Caco-2 (cell line): ENCODE measurements at places on chromosomes 4 and X.

- peak; percentile 8 for DNase-seq
These were observed 287.4 kb downstream of the CHIC1 start for GRCh38 chrX:73850124-73851013.

DNA sequence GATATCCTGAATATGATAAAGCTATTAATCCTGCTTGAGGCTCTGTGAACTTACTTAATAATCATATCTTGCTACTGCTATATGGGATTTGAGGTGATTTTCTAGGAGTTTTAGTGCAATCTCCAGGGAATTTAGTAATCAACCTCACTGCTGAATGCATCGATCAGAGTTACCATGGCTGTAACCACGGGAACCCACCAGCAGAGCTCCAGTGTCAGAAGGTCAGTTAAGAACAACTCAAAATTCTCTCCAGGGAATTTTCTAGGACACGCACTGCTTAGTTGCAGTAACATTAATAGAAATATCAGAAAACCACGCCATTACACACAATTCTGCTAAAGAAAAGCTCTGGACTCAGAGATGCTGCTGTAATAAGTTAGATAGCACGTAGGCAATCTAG lies 1477.2 kb upstream of the TENM3 start:
- no peak for DNase-seq

GRCh38 chr4:76572224-76572623 lies 137.2 kb downstream of the SHROOM3 start:
- no peak for DNase-seq

DNA sequence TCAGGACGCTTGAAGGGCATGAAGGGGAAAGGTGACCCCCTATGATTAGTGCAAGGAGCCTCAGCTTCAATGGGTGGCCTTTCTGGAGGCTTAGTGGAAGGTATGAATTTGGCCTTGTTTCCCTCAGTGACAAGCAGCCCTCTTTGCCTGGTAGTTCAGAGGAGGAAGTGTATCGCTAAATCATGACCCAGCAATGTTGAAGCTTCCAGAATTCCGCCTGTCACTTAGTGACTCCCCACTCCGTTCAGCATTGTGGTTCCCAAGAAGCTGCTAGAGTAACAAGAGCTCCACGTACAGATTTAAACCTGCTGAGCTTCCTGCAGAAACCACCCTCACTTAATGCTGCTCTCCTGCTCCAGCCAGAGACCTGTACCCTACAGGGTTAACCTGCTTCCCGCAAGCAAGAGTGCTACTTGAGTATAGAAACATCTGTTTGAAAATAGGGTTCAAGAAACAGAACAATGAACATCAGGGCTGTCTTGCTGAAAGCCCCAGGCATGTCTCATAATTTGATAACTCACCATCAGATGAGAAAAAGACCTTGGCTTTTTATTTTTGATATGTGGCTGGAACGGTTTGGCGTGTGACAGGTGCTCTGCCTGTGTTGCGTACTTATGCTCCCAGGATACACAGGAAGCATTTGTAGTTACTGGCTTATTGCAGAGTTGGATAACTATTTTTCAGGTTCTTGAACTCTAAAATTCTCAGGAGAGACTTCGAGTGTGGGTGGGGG lies 105.2 kb downstream of the UCHL1 start:
- DNase-seq = no peak

DNA sequence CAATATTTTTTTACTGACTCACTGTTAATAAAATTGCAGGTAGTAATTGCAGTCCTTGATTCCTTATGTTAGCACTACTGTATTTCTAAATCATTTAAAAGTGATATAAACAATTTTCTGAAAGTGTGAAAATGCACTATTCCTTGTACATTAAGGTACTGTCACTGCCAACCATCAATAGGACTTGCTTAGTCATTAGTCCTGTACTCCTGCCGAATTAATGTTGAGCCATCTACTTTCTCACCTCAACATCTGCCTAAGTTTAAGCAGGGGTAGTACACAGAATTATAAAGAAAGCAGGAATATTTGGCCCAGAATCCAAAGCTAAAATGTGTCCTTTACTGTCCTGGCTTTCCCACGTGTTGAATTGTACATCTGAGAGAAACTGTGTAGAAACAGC lies 87.0 kb upstream of the TRPC3 start:
- no peak for DNase-seq

- DNase-seq = no peak
These were observed 8.2 kb downstream of the MCTS1 start for GRCh38 chrX:120612086-120612485.

DNA sequence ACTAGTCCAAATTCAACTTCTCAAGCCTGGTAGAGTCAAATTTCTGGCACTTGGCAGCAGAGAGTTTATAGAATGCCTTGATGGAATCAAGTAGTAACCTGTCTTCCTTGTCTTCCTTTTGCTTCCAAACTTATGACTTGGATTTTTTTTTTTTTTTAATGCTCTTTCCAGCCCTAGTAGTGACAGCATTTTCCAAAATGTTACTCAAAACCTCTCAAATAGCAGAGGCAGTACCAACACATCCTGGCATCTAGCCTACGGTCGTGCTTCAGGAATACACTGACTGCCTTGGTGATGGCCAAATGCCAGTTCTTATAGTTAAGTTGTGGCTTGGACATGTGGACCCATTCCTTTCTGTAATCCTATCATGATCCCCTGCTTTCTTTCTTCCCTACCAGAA lies 46.0 kb downstream of the GALNT7 start:
- DNase-seq = no peak

GRCh38 chrX:87402256-87402655 lies 115.3 kb upstream of the KLHL4 start:
- no peak for DNase-seq

- DNase-seq = peak; percentile 34
These were observed 21.3 kb downstream of the SPCS3 start for GRCh38 chr4:176340871-176341685.

GRCh38 chr4:98046665-98047064 lies 96.6 kb downstream of the STPG2 start:
- no peak for DNase-seq

- DNase-seq = no peak
These were observed 546.6 kb downstream of the PCDH18 start for GRCh38 chr4:136985683-136986082.

DNA sequence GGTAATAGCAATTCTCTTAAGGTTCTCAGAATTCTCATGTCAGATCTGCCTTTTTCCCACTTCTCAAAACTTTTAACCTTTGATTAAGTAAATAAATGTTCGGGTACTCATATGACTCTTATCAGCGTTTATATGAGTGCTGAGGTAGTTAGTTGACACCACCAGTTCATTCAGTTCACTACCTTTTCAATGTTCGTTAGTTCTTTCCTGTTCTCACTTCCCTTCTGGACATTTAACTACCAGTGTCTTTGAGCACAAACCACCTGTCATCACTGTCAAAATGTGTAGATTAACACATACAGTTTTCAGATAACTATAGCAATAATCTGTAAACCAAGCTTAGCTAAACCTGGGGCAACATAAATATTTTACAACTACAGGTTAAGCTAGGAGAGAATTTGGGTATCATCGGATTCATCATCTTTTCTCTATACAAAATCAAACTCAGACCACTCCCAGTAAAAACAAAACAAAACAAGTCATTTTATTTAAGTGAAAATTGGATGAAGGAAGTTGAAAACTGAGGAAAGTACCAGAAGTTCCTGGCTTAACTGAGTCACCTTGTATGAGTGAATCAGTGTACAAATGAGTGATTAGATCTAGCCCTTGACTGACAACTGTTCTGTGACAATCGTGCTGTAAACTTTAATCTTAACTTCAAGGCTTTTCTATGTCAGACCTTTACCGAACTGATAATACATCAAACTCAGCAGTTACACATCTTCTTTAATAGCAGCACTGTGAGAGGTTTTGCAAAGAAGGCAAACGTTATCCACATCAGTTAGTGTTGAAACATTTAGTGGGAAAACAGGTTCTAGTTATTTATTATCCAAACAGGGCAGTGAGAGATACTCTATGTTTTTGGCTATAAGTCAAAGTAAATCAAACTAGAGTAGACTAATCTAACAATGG lies 41.9 kb downstream of the ARHGEF38 start:
- DNase-seq = no peak

DNA sequence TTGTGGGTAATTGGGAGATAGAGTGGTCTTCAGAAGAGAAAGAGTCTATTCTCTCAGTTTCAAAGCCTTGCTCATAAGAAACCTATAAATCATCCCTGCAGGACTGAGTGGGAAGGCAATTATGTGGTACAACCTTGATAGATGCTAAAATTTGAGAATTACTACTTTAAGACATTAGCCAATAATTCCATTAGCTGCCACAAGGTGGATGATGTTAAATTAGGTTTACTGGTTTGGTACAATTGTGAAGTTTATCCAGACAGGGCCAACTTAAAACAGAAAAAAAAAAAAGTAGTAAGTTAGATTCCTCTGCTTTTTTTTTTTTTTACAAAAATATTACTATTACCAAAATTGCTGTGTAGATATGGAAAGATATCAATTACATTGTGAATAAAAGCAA lies 73.2 kb upstream of the AMOT start:
- DNase-seq = no peak

GRCh38 chrX:109830157-109830703 lies 97.2 kb upstream of the ACSL4 start:
- DNase-seq = no peak

- DNase-seq = no peak
These were observed 34.1 kb downstream of the CNKSR2 start for GRCh38 chrX:21408307-21408706.

- DNase-seq = peak; percentile 53
These were observed 407 bp downstream of the IL13RA1 start for GRCh38 chrX:118727686-118728339.

DNA sequence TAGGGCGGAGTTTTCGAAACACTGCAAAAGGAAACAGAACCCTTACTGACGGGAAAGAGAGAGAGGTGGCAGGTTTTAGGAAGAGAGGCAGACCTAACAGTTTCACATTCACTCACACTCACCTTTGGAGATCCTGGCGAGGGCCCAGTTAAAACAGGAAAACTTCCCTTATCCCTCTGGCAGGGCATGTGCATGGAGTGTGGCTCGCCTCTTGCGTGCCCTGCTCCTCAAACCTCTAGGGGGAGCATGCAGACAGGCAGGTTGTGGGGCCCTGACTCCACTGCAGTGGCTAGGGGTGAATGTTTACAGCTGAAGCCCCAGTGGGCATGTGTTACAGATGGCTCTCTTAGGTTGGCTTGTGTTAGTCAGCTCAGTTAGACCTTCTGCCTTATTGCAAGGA lies 451.5 kb downstream of the UBE2NL start:
- no peak for DNase-seq

- DNase-seq = no peak
These were observed 126.9 kb downstream of the VCX3B start for GRCh38 chrX:8591501-8591900.

GRCh38 chrX:154490021-154490413 lies 412 bp downstream of the SLC10A3 start:
- no peak for DNase-seq

DNA sequence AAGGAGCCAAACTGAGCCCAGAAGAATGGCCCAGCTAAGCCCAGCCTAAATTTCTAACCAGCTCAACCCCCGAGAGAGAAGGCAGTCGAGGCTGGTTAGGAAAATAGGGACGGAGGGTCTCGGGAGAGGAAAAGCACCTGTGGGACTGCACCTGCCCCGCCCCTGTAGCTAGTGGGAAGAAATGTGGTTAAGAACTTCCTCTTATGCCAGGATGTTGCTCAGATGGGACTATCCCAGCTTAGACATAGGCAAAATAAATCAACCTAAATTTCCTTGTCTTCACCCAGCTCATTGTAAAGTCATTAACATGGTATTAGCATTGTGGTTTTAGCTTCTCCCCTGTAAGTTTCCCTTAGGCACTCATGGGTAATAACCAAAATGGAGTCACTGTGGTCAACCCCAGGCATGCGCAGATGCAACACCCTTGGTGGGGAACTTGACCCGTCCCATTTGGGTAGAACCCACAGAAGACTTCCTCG lies 86.8 kb downstream of the ZNF718 start:
- DNase-seq = no peak

- DNase-seq = no peak
These were observed 1250.7 kb downstream of the RAPGEF2 start for GRCh38 chr4:160353548-160353947.

- DNase-seq = no peak
These were observed 30.8 kb upstream of the ANXA3 start for GRCh38 chr4:78520808-78521226.

DNA sequence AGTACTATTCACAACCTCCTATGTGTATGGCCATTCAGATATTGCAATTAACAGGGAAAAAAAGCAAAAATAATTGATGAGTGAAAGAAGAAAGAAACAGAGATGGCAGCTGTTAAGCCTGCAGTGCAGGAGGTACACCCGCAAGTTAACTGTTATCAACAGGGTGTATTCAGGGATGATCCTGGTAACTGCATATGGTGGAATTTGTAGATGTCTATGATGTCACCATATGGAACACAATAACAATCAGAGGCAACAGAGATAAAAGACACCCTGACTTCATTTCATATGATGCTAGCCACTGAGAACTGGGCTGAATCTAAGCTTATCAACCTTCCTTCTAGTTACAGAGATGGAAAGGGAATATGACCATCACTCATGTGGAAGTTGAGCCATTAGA lies 96.5 kb downstream of the PDGFC start:
- DNase-seq = no peak

- DNase-seq = no peak
These were observed 37.0 kb downstream of the HAND2 start for GRCh38 chr4:173493041-173493440.

GRCh38 chr4:58543465-58543864 lies 1433.3 kb upstream of the IGFBP7 start:
- DNase-seq = no peak

DNA sequence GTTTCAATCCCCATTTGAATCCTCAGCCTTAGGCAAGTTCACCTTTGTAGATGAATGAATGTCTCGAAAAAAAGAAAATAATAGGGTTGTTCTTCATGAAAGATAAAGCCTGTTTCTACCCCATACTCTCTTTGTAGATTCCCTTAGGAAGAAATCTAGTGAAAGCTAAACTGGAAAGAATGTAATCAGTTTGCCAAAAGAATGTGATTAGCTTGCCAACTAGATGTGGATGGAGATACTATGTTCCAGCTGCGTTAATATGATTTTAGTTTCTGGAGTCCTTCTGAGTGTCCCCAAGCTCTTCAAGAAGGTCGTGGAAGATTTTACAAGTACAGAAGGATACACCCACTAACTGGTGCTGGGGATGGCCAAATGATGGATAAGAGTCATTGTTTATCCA lies 162.3 kb upstream of the EDNRA start:
- no peak for DNase-seq

DNA sequence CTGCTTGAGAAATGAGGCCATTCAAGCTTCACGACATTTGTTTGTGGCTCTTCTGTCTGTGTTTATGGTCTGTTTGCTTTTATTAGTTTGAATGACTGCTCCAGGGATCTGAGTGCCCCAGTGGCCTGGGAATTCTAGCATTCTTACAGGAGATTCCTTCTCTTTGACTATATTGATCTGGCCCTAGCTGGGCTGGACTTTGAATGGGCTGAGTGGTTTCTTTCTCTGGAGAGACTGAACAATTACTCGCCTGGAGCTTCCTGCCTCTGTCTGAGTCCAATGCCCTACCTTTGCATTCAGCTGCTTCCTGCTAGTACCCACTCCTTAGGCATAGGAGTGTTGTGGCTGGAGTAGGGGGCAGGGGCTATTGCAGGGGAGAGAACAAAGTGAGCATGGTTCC lies 51.2 kb upstream of the EDA start:
- no peak for DNase-seq

GRCh38 chr4:187996502-187997177 lies 1.1 kb downstream of the ZFP42 start:
- DNase-seq = no peak

- DNase-seq = no peak
These were observed 173.7 kb downstream of the RPA4 start for GRCh38 chrX:97057349-97057909.
